ENCODE measurements at places on chromosomes 11 and 22. TPM values are rescaled to one million over a fixed set of nuclear protein-coding genes. Genes with fewer than 3 reads are reported as not detected.

DNA sequence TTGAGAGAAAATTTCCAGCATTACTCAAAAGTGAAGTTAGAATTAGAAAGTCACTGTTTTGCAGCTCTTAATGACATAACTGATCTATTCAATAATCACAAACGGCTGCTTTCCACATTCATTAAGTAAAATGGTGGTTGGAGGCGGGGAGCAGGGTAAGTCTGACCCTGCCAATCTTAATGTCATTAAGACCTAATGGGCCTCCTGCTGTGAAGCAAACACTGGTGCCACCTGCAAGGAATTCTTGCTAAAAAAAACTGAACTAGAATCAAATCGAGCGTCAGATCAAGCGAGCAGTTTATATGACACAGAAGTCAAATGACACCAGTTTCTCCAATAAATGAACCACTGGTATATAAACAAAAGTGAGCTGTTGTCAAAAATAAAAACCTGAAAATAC, 351.5 kb downstream of the BRD1 start:
- H3K4me1 ChIP-seq: no peaks in the 10 kb centered on the region
- no peaks in the 10 kb centered on the region for H3K36me3 ChIP-seq
- H3K4me3 ChIP-seq: no peak overlapping the region
- no peak overlapping the region for H3K27ac ChIP-seq
- DNase-seq: no peak

Gene MTMR3
- total RNA-seq: 64.4 TPM

DNA sequence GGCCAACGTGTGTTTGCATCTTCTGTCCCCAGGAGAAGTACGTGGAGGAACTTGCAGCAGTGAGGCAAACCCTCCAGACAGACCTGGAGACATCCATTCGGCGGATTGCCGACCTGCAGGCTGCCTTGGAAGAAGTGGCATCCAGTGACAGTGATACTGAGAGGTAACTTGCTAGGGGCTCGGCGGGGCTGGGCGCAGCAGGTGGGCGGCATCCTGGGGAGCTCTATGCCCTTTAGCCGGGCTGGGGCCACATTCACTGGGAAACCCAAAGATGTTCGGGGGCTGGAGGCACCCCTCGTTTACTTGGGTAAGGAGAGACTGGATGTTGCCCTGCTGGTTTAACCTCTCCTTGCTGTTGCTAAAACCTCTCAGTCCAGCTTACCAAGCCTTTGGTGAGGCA, 176.9 kb upstream of the SEZ6L start:
- no peaks in the 10 kb centered on the region for H3K36me3 ChIP-seq
- DNase-seq: no peak
- no peak overlapping the region for H3K4me3 ChIP-seq
- H3K4me1 ChIP-seq: no peaks in the 10 kb centered on the region
- no peaks in the 10 kb centered on the region for H3K27me3 ChIP-seq

GRCh38 chr11:81484196-81484595, 1249.5 kb downstream of the FAM181B start:
- DNase-seq: no peak
- H3K27ac ChIP-seq: no peak overlapping the region
- H3K4me1 ChIP-seq: no peaks in the 10 kb centered on the region

GRCh38 chr22:37633625-37634416, 5.6 kb upstream of the SH3BP1 start:
- peak; percentile 76 for DNase-seq
- H3K4me3 ChIP-seq: peak overlapping the region; percentile 59
- H3K27me3 ChIP-seq: no peaks in the 10 kb centered on the region
- H3K4me1 ChIP-seq: peaks cover 84% of the 10 kb centered on the region

GRCh38 chr22:23204125-23204488, 23.8 kb downstream of the BCR start:
- no peak overlapping the region for H3K27ac ChIP-seq
- no peaks in the 10 kb centered on the region for H3K27me3 ChIP-seq
- no peaks in the 10 kb centered on the region for H3K4me1 ChIP-seq
- H3K36me3 ChIP-seq: peaks cover 13% of the 10 kb centered on the region

- no peak overlapping the region for H3K27ac ChIP-seq
- H3K36me3 ChIP-seq: no peaks in the 10 kb centered on the region
- peaks cover 9% of the 10 kb centered on the region for H3K4me1 ChIP-seq
Measured at GRCh38 chr11:64814712-64815187, 4.4 kb upstream of the MEN1 start.

GRCh38 chr11:114796954-114797721, 118.8 kb downstream of the NXPE2 start:
- H3K27ac ChIP-seq: no peak overlapping the region
- H3K4me1 ChIP-seq: no peaks in the 10 kb centered on the region
- DNase-seq: no peak

DNA sequence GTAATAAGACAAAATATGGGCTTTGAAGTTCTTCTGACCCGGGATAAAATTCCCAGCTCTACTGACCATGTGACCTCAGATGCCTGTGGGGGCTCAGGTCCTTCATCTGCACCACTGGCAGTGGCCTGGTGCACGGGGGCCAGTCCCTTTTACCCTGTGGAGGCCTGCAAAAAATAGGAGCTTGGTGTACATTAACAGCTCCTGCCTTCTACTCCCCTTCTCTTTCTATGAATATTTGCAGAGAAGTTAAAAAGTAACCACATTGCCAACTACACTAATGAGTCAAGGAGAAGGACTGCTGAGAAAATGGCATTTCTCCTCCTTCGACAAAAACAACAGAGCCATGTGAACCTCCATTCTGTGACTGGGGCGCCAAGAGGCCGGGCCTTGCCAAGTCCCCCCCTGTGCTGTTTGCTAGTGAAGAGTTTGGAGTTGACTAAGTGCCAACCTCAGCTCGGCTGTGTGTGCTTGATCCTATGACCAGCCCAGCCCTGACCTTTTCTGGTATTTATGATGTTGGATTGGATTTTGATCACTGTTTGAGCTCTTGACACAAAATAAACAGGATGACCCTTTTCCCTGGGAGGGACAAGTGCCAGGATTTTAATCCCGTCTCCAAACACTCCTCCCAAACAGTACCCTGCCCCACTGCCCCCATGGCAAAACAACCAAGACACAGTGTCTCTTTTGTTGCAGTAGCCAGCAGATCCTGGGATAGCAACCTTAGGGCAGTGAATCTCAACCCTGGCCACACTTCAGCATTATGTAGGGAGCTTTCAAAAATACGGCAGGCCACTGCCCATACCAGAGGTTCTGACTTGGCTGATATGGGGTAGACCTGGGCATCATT, 380.1 kb downstream of the LARGE1 start:
- H3K36me3 ChIP-seq: no peaks in the 10 kb centered on the region
- no peak overlapping the region for H3K27ac ChIP-seq
- no peak overlapping the region for H3K4me3 ChIP-seq
- DNase-seq: no peak

Gene NLRP10
- not detected for total RNA-seq

DNA sequence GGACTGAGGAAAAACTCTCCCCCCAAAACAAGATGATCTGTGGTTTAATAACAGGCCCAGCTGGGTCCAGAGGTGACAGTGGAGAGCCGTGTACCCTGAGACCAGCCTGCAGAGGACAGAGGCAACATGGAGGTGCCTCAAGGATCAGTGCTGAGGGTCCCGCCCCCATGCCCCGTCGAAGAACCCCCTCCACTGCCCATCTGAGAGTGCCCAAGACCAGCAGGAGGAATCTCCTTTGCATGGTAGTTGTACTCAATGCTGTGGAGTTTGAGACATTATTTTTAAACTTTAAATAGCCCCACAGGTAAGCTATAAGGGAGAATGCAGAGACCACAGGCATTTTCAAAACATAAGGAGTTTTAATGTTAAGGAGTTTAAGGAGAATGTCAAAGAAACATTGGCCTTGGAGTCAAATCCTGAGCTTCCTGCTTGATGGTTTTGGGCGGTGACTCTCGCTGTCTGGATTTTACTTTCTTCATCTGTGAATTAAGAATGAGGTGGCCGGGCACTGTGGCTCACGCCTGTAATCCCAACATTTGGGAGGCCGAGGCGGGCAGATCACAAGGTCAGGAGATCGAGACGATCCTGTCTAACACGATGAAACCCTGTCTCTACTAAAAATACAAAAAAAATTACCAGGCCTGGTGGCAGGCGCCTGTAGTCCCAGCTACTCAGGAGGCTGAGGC, 6.8 kb downstream of the APOL1 start:
- H3K4me1 ChIP-seq: peaks cover 20% of the 10 kb centered on the region
- no peaks in the 10 kb centered on the region for H3K27me3 ChIP-seq
- DNase-seq: no peak
- H3K4me3 ChIP-seq: no peak overlapping the region
- no peak overlapping the region for H3K27ac ChIP-seq
- peaks cover 18% of the 10 kb centered on the region for H3K36me3 ChIP-seq
